ENCODE measurements at places on chromosomes 6 and 20.

DNA sequence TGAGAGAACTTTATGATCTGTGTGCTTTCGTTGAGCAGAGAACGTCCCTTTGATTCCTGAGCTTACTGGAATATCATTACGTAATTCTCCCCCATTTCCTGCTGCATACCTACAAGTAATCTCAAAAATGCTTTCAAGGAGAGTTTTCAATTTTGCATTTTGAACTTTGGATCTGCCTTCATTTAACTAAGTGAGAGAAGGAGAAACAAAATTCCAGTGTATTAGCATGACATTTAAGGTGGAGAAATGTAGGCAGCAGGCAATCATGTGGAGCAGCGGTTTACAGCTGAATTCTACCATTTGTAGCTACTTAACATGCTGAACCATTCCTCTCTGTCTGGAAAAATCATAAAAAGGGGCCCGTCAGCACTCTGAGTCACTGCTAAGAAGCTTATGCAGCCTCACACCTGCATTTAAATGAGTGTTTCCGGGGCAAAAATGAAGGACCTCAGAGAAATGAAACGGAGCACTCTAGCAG is 451.5 kb downstream of the PLCB1 start:
- DNase-seq = no peak

- peak; percentile 64 for DNase-seq
Observed at GRCh38 chr20:35311409-35311808, 19.2 kb upstream of the FAM83C start.

DNA sequence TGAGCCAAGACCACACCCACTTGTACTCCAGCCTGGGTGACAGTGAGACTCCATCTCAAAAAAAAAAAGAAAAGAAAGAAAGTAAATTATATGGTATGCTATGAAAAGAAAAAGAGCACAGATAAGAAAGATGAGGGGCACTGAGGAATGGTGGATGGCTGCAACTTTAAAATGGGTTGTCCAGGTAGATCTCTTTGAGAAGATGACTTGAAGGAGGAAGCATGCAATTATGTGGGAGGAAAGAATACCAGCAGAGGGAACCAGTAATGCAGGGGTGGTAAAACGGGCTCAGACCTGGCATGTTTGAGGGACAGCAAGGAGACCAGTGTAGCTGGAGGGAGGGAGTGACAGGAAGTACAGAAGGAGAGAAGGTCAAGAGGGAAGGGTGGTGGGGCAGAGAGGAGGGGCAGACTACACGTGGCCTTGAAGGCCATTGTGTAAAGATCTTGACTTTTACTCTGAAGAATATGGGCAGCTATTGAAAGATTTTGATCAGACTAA is 22.3 kb downstream of the LINC00237 start:
- no peak for DNase-seq

- peak; percentile 45 for DNase-seq
Observed at GRCh38 chr20:43537921-43538877, 20.6 kb upstream of the SGK2 start.

GRCh38 chr6:36927691-36928546 is 26.6 kb upstream of the PI16 start:
- no peak for DNase-seq

GRCh38 chr20:35506872-35507638 is 22.4 kb downstream of the C20orf173 start:
- DNase-seq = no peak

- no peak for DNase-seq
Observed at GRCh38 chr20:16922834-16923233, 174.7 kb downstream of the OTOR start.

- DNase-seq = no peak
Observed at GRCh38 chr6:157244780-157245179, 78.5 kb downstream of the TMEM242 start.
